ENCODE measurements at places on chromosomes 16 and 17. TPM values are rescaled to one million over a fixed set of nuclear protein-coding genes. Genes with fewer than 3 reads are reported as not detected.

DNA sequence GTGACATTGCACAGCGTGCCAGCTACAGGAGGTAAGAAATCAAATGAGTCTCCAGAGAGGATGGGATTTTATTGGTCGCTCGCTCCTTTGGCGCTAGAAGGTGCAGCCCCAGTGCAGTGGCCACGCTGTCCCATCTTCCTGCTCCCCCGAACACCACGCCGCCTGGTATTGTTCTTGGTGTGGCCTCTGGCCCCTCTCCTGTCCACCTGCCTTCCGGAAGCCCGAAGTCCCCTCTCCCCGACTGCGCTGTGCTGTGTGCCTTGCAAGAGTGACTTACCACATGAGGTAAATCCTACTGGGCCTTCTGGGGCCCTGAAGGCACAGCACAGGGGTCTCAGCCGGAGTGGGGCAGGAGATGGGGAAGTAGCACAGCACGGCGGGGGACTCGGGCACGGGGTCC, 58.2 kb downstream of the MARCHF10 start:
- DNase-seq, result no peak

Gene KRT40
- polyA plus RNA-seq, result not detected

Gene KCNH6
- polyA plus RNA-seq, result 0.04 TPM

DNA sequence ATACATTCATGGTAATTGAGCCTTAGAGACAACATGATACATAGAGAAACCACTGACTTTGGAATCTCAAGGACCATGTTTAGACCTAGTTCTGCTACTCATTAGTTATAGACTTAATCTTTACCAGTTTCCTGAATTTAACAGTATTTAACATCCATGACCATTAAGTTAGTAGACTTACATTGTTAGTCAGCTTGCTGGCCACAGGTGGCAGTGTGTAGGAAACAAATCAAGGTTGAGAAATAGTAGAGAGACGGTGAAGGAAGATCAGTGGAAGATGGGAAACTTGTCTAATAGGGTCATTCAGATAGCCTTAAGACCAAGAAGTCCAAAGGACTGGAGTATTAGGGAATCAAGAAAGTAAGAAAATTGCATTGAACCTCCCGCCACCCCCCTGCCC, 31.0 kb downstream of the OMG start:
- no peak for DNase-seq

- no peak for DNase-seq
Measured at GRCh38 chr17:59707971-59708430, 547 bp downstream of the VMP1 start.

Gene INCA1
- polyA plus RNA-seq, result 0.29 TPM

GRCh38 chr17:5747276-5747675, 163.0 kb upstream of the NLRP1 start:
- DNase-seq, result no peak

GRCh38 chr17:67095803-67096202, 51.4 kb downstream of the CACNG1 start:
- no peak for DNase-seq

Gene STAC2
- polyA plus RNA-seq, result not detected

GRCh38 chr17:77783991-77784820, 174.3 kb upstream of the TNRC6C start:
- no peak for DNase-seq

Gene TNFSF12
- polyA plus RNA-seq, result 27.1 TPM

DNA sequence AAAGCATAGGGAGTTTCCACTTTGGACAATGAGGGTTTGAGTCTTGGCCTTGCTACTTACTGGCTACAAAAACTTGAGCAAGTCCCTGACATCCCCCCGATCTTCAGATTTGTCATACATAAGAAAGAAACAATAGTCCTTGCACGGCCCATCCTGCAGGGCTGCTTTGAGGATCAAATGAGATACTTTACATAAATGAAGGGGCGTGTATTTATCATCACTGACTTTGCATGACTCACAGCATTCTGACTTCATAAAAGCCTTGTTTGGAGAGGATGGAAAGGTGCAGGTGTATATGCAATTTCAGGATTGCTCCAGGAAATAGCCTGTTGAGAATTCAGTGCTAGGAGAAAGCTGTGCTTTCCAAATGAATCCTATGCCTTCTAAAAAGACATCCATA, 465.0 kb upstream of the MAF start:
- DNase-seq, result no peak

DNA sequence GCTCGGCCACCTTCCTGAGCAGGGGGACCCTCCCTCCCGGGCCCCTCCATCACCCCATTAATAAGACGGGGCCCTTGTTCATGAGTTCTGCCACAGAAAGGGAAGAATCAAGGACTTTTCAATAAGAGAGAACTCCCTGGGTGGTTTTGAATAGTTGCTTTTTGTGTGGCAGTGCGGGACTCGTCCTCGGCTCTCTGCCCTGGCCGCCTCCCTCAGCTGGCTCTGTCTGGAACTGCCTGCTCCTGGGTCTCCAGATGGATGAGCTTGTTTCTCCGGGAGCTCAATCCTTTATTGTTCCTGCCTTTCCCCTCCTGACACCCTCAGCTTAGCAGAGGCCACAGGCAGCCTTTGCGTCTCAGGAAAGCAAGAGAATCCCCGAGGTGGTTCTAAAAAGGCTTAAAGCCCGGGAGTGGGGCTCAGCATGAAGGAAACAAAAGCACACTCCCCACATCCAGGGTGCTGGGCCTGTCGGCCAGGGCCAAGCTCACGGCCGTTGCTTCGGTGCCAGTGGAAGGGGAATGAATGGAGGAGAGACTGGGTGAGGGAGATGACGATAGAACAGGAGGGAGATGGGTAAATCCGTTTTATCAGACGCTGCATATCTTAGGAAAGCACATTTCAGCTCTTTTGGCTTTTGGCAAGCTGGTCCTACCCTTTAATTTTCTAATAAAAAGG, 60.2 kb downstream of the RAI1 start:
- DNase-seq, result no peak

Gene KRTAP9-4
- not detected for polyA plus RNA-seq

DNA sequence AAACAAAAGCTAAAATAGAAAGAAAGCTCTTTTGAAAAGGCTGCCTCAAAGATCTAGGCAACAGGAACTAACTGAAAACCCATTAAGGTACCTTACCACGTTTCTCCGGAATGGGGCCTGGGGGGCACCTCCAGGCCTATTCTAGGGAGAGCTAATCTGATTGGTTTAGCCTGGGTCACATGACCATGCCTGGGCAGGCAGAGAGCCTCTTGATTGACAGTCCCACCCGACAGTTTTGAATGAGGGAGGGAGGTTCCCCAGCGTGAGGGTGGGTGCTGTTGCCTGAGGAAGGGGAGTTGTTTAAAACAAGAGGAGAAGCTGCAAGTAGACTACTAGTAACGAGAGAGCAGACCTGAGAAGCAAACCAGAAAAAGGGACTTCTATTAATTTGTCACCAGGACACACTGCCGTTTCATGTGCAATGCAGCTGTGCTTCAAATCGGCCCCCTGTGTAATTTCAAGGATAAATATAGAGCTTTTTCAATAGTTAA, 143.4 kb upstream of the HS3ST2 start:
- no peak for DNase-seq

Gene KRT33B
- polyA plus RNA-seq, result 0.07 TPM

- DNase-seq, result no peak
Measured at GRCh38 chr17:57108671-57109392, 23.8 kb downstream of the AKAP1 start.

- DNase-seq, result no peak
Measured at GRCh38 chr17:11618861-11619566, 20.7 kb downstream of the DNAH9 start.

- DNase-seq, result no peak
Measured at GRCh38 chr16:75219838-75220237, 1.1 kb downstream of the CTRB1 start.

- no peak for DNase-seq
Measured at GRCh38 chr17:47898241-47898640, 2.2 kb downstream of the SP2 start.

Gene SLC52A1
- not detected for polyA plus RNA-seq

Data from AG04450 (cell line).